ENCODE measurements at places on chromosomes 2 and 18.

GRCh38 chr2:66024391-66024790 is 410.5 kb upstream of the MEIS1 start:
- no peak for DNase-seq

DNA sequence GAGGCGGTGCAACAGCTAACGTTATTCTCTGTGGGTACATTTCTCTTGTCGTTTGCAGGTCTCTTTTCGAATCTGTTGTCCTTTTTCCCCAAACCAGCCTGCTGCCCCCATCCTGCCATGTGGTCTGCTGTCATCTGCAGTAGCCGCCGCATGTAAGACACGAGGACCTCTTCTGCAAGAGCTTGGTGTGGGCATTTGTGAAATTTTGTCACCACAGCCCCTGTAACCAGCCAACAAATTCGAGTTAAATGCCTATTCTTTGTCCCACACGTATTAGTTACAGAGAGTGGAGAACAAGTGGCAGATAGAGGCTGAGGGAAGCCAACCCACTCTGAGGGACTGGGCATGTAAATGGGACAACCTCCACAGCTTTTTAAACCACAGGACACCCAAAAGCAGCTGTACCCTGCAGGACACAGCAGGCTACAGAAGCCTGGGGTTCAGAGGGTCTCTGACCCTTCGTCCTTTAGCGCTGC is 35.0 kb downstream of the ITGA6 start:
- no peak for DNase-seq

- DNase-seq: no peak
These were observed 124.7 kb downstream of the HDAC4 start for GRCh38 chr2:239275847-239276831.

- no peak for DNase-seq
These were observed 5.5 kb downstream of the MEX3C start for GRCh38 chr18:51192026-51192425.

DNA sequence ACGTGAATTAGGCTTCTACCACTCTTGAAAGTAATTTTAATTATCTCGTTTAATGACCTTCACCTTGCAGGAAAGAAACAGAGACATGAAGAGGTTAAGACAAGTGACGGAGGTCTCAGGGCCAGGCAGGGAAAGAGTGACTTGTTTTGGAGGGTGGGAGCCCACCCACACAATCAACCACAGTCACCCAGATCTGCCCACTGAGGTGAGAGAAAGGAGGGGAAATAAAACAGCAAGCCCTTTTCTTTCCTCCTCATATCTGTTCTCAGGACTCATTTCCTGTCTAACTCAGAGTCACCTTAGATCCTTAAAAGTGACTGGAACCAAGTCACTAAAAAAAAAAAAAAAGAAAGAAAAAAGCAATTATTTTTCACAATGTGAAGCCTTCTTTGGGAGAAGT is 26.8 kb downstream of the ATP8B1 start:
- no peak for DNase-seq

GRCh38 chr2:46803911-46804670 is 111.5 kb downstream of the MCFD2 start:
- no peak for DNase-seq

Measured in Karpas-422 (cell line).